HCEC 1CT (cell line): ENCODE measurements at places on chromosomes 7 and 10.

- DNase-seq = no peak
These were observed 13.3 kb downstream of the LAT2 start for GRCh38 chr7:74222851-74223710.

DNA sequence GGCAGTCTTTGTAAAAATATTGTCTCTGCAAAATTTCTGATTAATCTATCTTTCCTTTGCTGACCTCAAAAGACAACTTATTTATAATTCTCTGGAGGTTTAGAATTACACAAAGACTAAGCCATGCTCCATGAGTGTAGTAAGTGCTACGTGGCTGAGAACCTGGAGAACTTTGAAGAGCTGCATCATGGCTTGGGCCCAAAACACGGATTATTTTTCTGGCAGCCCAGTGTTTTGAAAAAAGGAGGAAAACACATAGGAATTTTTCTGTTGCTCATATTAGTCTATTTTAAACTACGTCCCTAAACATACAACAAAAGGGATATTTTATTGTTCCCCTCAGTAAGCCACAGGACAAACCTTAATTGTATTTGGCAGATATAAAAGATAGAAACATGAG lies 360.7 kb upstream of the MYO3A start:
- no peak for DNase-seq

GRCh38 chr10:75430000-75430763 lies 1.2 kb upstream of the LRMDA start:
- no peak for DNase-seq

DNA sequence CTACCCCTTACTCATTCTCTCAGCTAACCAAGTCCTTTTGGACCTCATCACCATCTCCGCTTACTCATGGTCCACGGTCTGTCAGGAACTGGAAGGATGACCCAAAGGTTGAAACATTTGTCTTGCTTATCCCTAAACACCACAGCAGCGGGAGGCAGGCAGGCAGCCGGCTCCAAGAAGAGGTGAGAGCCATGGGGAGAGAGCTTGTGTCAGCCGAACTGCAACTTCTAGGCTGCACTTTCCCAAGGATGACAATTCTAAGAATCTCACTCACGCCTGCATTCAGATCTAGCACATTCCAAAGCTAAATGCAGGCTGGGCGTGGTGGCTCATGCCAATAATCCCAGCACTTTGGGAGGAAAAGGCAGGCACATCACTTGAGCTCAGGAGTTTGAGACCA lies 86.0 kb downstream of the SPDYE5 start:
- DNase-seq = no peak

- no peak for DNase-seq
These were observed 12.7 kb downstream of the LRRC18 start for GRCh38 chr10:48926764-48927540.

GRCh38 chr10:75475460-75476182 lies 44.2 kb downstream of the LRMDA start:
- no peak for DNase-seq

- no peak for DNase-seq
These were observed 32.4 kb downstream of the BLNK start for GRCh38 chr10:96238646-96239623.

DNA sequence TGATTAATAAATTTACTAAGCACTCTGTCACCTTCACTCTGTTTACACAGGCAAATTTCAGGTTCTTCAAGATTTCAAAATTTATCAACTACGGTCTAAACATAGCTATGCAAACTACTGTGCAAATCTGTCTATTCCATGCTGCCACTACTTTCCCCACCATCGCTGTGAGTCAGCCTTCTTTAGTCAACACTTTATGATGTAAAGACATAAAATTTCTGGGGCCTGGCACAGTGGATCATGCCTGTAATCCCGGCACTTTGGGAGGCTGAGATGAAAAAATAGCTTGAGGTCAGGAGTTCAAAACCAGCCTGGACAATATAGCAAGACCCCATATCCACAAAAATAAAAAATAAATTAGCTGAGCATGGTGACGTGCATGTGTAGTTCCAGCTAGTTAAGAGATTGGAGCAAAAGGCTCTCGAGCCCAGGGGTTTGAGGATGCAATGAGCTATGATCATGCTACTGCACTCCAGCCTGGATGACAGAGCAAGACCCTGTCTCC lies 42.6 kb downstream of the CNOT4 start:
- peak; percentile 39 for DNase-seq

- no peak for DNase-seq
These were observed 219.3 kb downstream of the SKAP2 start for GRCh38 chr7:26645121-26645520.

GRCh38 chr7:93011351-93012294 lies 106.2 kb downstream of the SAMD9 start:
- DNase-seq = peak; percentile 97

DNA sequence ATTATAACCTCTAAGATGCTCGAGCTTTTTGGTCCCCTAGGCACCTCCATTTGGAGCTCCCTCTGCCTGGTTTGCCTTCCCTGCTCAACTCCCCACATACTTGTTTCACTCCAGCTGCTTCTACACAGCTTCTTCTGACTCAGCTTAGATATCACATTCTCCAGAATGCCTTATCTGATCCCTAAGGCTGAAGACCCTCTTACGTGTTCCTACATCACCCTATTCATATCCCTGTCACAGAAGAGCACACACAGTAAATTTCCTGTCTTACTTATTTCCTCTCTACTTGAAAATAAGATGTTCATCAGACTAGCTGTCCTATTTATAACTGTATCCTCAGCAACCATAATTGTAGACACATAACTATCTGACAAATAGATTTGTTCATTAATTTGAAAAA lies 61.3 kb upstream of the RNF148 start:
- no peak for DNase-seq

DNA sequence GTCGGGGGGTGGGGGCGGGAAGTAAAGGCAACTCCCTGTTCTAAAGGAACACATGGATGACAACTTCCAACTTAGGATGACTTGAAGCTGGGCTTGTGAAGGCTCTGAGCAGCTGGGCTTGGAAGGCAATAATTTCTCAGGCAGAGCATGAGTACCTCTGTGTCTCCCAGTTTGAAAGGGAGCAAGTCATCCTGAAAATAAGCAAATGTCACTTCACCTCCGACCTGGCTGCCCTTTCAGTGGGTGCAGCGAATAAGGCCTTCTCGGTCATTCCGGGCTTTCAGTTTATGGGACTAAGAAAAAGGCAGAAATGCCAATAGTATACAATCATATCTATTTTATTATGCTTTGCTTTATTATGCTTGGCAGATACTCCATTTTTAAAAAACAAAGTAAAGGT lies 15.3 kb upstream of the ADAMTS14 start:
- DNase-seq = no peak

DNA sequence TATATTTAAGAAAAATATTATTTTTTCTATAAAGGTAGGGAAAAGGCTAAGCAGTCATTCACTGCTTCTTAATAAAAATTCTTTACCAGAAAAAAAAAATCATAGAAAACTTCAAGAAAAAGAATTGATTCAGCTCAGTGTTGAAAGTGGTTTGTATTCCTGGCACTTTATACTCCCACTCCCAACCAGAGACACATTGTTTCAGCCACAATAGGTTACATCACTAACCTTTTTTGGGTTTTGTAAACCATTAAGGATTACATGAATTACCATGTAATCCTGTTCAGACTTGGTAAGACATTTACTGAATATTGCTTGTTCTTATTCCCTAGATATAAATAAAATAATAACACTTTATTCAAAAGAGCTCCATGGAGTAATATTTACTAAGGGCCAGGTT lies 46.6 kb downstream of the MINPP1 start:
- no peak for DNase-seq

- DNase-seq = no peak
These were observed 143.5 kb downstream of the ADCY1 start for GRCh38 chr7:45717537-45718235.

GRCh38 chr10:125982260-125982948 lies 86.0 kb downstream of the FANK1 start:
- DNase-seq = peak; percentile 55

GRCh38 chr10:73855413-73855812 lies 18.9 kb downstream of the CAMK2G start:
- no peak for DNase-seq
